ENCODE measurements at places on chromosomes 4 and X. TPM values are rescaled to one million over a fixed set of nuclear protein-coding genes. Genes with fewer than 3 reads are reported as not detected.

DNA sequence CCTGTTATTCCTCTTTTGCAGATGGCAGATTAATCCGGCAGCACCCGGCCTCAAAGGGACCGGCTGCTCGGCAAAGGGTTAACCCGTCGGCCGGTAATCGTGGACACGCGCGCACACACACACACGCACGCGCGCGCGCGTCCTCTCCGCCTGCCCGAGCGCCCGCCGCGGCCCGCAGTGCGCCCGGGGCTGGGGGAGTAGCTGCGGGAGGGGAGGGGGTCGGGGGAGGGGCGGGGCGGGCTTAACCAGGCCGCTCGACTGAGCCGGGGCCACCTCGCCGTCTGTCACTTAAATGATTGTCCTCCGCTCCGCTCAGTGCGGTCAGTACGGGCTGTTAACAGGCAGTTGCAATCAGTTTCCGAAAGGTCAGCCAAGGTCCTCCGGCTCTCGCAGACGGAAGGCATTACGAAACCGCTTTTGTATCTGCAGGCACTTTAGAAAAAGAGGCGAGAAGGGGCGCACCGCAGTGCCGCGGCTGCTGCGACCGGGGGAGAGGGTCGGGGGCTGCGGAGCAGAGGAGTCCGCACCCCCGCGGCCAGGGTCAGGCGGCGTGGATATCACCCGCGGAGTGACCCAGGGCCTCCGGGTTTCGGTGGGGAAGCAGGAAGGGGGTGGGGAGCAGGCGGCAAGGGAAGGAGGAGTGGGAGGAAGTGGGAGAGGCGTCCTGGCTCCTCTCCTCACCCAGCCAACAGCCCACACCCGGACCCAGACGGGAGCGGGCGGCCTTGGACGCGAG is 57.3 kb upstream of the BCOR start:
- no peak for DNase-seq
- H3K4me3 ChIP-seq = peak overlapping the region; percentile 56
- no peak overlapping the region for H3K27ac ChIP-seq

GRCh38 chrX:111869639-111870034 is 6.3 kb upstream of the TRPC5OS start:
- H3K36me3 ChIP-seq = no peaks in the 10 kb centered on the region
- H3K27ac ChIP-seq = no peak overlapping the region
- no peaks in the 10 kb centered on the region for H3K27me3 ChIP-seq

DNA sequence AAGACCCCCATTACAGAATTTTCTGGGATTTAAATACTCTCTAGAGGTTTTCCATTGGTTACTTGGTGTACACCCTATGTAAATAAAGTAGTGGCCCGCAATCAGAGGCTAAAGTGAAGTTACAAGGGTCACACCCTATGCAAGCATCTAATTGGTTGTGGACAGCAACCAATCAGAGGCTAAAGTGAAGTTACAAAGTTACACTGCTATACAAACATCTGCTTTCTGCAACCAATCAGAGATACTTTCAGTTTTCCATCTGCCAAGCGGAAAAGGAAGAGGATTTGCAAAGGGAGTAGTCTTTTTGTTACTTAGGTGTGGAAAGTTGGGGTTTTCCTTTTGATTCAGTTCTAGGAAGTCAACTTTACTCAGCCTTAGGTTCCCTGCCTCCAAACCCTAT is 2.0 kb upstream of the ATRX start:
- DNase-seq = peak; percentile 52
- H3K27ac ChIP-seq = peak overlapping the region; percentile 16
- peaks cover 13% of the 10 kb centered on the region for H3K4me1 ChIP-seq
- no peaks in the 10 kb centered on the region for H3K27me3 ChIP-seq
- H3K4me3 ChIP-seq = peak overlapping the region; percentile 65

- H3K27me3 ChIP-seq = no peaks in the 10 kb centered on the region
- H3K36me3 ChIP-seq = no peaks in the 10 kb centered on the region
- DNase-seq = no peak
- peak within 1 kb of the TSS; percentile 61 for H3K27ac ChIP-seq
- no peak within 1 kb of the TSS for H3K4me3 ChIP-seq
These were observed at the start of gene BTK for GRCh38 chrX:101385795-101386541. TSS of gene BTK (minus strand) at chrX:101386191. CDS start at chrX:101375284, 10,907 bp downstream.

GRCh38 chr4:39062770-39063097 is 702 bp downstream of the KLHL5 start:
- H3K4me3 ChIP-seq = no peak overlapping the region
- H3K27me3 ChIP-seq = no peaks in the 10 kb centered on the region
- no peak overlapping the region for H3K27ac ChIP-seq
- DNase-seq = no peak
- no peaks in the 10 kb centered on the region for H3K36me3 ChIP-seq
- no peaks in the 10 kb centered on the region for H3K4me1 ChIP-seq

GRCh38 chr4:19514276-19515070 is 737.2 kb upstream of the SLIT2 start:
- no peak overlapping the region for H3K27ac ChIP-seq
- no peaks in the 10 kb centered on the region for H3K27me3 ChIP-seq
- H3K36me3 ChIP-seq = no peaks in the 10 kb centered on the region
- no peak overlapping the region for H3K4me3 ChIP-seq
- DNase-seq = no peak

DNA sequence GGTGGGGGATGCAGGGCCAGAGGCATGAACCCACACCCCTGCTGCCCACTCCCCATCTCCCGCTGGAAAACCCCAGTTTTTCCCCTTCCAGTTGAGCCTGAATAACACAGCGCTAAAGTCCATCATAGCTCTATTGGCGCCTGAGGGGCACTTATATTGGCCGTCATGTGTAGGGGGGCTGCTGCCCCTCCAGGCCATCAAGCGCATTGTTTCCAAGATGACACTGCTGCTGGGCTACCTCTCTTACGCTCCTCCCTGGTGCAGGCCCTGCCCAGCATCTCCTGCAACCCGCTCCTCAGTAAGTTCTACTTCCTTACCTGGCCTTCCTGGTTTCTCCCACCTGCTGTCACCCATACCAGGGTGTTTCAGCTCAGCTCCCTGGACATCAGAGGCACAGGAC is 205.0 kb upstream of the RPL34 start:
- no peak for DNase-seq
- H3K36me3 ChIP-seq = no peaks in the 10 kb centered on the region
- H3K4me3 ChIP-seq = no peak overlapping the region

Gene SH3RF1
- polyA plus RNA-seq = not detected

Gene POU4F2
- polyA plus RNA-seq = not detected
